Ovary (tissue), 10 donors: ENCODE measurements at places on chromosomes 4 and X.

DNA sequence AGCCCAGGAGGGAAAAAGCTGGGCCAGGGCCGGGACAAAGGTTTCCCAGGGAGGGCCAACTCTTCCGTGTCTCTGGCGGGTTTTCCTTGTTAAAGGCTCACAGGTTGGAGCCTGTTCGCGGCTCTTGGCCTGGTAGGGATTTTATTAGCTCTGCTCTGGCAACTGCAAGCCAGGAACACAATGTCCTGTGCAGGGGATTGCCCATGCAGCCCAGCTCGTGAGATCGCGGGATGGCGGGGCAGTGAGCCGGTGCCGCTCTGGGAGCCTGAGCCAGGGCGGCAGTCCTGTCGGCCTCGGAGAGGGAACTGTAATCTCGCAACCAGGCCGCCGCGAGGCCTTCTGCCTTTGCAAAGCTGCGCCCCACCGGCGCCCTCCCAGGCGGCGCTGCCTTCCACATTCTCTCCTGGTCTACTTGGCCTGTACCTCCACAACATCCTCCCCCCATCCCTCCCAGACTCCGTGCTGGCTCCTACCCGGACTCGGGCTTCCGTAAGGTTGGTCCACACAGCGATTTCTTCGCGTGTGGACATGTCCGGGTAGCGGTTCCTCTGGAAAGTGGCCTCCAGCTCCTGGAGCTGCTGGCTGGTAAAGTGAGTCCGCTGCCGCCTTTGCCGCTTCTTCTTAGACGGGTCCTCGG is 2.1 kb downstream of the PITX2 start:
- no peaks in the 10 kb centered on the region for H3K27me3 ChIP-seq
- H3K36me3 ChIP-seq: no peaks in the 10 kb centered on the region
- H3K4me1 ChIP-seq: peaks cover 9% of the 10 kb centered on the region
- H3K27ac ChIP-seq: no peak overlapping the region
- no peak for DNase-seq

GRCh38 chr4:70943114-70943513 is 40.9 kb downstream of the MOB1B start:
- no peak overlapping the region for H3K4me3 ChIP-seq
- H3K27ac ChIP-seq: no peak overlapping the region
- no peaks in the 10 kb centered on the region for H3K27me3 ChIP-seq
- H3K36me3 ChIP-seq: no peaks in the 10 kb centered on the region

DNA sequence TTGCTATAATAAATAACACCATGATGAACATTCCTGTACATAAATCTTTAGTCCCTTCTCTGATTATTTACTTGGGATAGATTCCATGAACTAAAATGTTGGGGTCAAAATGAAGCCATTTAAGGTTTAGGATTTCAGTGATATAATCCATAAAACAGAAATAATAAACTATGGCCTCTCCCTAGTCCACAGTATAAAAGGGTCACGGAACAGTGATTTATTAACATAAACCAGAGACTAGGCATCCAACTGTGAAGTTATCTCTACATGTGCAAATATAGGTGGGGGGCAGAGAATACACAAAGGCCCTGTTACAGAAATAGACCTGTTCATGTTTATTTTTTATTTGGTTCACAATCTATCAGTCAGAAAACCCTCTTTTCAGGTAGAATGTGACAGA is 499.1 kb upstream of the SLIT2 start:
- H3K27ac ChIP-seq: no peak overlapping the region
- no peaks in the 10 kb centered on the region for H3K27me3 ChIP-seq
- no peaks in the 10 kb centered on the region for H3K4me1 ChIP-seq

DNA sequence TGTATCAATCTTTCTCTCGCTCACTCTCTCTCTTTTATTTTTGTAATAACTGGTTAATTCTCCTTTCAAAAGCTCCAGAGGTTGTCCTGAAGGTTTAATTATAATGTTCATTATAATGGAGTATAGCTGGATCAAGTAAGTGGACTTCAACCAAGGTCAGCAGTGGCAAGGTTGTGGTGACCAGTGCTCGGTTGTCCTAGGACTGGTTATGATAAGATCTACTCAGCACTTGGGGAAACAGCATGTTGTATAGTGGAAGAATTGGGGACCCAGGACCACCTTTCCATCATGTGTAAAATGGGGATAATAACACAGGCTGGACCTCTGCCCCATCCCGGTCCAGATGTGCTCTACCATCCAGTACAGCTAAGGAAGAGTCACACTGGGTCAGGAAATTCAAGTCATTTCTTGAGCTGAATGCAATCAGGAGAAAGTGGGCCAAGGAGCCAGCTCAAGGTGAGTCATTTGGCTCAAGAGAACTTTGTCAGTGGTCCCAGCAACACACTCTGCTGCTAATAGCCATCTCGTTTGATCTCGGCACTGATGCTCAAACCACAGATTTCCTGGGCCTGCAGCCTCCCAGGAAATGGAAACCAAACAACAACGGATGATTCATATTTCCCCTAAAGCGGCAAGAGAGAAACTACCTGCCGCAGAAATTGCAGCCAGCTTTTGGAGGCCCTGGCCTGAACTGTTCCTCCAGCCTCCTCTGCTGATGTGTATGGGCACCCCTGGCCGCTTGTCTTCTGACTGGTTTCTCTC is 123.6 kb upstream of the RBPJ start:
- no peaks in the 10 kb centered on the region for H3K4me1 ChIP-seq
- no peak overlapping the region for H3K4me3 ChIP-seq

- no peaks in the 10 kb centered on the region for H3K36me3 ChIP-seq
- no peak overlapping the region for H3K27ac ChIP-seq
- H3K27me3 ChIP-seq: no peaks in the 10 kb centered on the region
- no peak for DNase-seq
- H3K4me3 ChIP-seq: no peak overlapping the region
- H3K4me1 ChIP-seq: no peaks in the 10 kb centered on the region
Observed at GRCh38 chr4:4436244-4436823, 49.4 kb downstream of the NSG1 start.

DNA sequence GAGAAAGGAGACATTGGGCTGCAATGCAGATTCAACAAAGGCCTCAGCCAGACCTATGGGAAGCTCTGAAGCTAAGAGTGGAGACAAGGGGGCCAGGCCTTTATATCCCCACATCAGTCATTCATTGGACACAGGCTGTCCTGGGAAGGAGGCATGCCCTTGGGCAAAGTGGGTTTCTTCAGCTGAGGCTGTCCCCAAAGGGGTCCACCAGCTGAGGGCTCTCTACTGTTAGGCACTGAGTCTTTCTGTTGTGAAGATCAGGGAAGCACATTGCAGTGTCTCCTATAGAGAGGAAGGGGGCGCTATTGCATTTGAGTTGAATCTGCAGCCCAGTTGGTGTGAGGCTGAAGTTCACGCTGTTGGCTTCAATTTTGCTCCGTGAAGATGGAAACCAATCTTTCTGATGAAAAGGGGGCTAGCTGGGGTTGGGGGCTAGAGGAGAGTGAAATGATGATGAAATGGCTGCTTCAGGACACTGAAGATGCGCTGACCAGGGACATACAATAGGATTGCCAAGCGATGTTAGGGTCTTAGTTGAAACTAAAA is 48.0 kb downstream of the SLC25A5 start:
- H3K27ac ChIP-seq: no peak overlapping the region
- peak; percentile 20 for DNase-seq
- no peaks in the 10 kb centered on the region for H3K27me3 ChIP-seq
- H3K36me3 ChIP-seq: no peaks in the 10 kb centered on the region
- no peaks in the 10 kb centered on the region for H3K4me1 ChIP-seq
